ENCODE measurements at places on chromosomes 2 and 18.

DNA sequence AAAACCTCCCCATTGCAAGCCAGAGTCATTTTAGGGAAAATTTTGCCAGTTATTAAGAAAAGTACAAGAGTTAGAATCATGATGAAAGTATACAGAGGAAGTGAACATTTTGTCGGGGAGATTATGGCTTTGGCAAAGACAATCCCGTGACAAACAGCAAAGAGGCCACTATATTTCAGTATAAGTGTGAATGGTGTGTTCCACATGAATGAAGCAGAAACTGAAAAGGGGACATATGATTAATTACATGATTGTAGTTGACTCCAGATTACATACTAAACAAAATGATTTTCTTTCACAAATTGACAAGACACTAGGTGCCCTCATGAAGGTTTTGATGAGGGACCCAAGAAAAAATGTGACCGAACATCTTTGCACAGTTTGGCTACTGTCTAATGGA lies 42.0 kb downstream of the SP140 start:
- DNase-seq: no peak

GRCh38 chr2:2501454-2502200 lies 170.6 kb upstream of the MYT1L start:
- no peak for DNase-seq

- no peak for DNase-seq
These were observed 562.3 kb downstream of the SOX11 start for GRCh38 chr2:6254441-6254840.

DNA sequence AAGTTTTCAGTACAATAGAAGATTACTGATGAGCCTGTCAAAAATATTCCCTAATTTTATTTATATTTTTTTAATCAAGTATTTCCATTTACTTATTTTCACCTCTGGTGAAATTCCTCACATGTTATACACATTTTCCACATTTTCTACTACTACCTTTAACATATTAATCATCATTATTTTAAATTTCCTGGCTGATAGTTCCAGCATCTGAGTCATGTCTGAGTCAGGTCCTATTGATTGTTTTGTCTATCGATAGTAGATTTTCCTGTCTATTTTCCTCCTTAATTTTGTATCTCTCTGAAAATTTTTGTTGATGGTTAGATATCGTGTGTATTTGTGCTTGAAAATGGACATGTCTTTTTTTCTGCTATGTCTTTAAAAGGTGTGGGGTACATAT lies 211.8 kb upstream of the DSEL start:
- DNase-seq: no peak

GRCh38 chr18:79396431-79397246 lies 909 bp downstream of the NFATC1 start:
- DNase-seq: no peak

DNA sequence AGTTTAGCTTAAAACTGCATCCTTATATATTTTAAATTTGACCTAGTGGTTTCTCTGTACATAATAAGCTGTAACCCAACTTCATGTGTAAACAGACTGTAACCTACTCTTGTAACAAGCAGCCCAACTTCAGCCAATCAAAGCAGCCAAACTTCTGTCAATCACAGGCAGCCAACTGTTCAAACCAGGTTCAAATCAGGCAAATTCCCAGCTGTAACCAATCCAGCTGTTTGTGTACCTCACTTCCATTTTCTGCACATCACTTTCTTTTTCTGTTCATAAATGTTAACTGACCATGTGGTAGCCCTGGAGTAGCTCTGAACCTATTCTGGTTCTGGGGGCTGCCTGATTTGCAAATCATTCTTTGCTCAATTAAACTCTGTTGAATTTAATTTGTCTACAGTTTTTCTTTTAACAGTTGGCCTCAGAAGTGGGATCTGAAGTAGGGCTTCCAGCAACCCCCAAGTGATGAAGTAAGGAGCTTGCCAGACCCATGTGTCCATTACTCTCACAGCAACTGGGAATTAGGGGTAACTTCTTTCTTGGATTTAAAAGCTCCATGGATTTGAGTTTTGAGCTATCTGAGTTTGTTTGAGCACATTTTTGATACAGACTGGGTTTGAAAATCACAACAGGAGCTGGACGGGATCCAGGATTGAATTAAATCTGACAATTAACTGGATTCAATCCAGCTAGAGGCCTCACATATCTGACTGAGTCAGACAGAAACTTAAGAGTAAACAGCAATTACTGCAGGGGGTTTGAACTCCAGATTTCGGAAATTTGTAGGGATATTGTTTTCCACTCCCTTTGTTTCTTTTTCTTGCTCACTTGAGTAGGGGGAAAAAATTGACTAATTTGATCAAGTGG lies 1569.7 kb upstream of the SLC39A10 start:
- DNase-seq: no peak

DNA sequence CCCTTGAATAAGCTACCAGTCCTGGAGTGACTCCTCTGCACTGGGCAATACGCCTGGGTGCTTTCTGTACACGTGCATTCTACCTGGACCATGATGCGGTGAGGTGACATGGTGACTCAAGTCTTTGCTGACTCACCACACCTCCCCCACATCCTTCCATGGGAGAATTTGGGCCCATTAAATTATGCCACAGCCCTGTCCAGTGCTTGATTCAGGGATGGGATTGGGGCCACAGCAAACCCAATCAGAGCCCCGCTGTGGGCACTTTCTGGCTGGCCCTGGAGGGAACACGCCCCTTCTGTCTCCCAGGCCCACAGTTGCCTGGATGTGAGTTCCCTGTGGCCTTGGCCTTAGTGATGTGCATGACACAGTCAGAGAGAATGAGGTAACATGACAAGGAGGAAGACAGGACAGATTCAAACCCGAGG lies 86.9 kb downstream of the LRRC30 start:
- DNase-seq: no peak

- DNase-seq: no peak
These were observed 13.7 kb downstream of the RBBP8 start for GRCh38 chr18:22946846-22947245.

DNA sequence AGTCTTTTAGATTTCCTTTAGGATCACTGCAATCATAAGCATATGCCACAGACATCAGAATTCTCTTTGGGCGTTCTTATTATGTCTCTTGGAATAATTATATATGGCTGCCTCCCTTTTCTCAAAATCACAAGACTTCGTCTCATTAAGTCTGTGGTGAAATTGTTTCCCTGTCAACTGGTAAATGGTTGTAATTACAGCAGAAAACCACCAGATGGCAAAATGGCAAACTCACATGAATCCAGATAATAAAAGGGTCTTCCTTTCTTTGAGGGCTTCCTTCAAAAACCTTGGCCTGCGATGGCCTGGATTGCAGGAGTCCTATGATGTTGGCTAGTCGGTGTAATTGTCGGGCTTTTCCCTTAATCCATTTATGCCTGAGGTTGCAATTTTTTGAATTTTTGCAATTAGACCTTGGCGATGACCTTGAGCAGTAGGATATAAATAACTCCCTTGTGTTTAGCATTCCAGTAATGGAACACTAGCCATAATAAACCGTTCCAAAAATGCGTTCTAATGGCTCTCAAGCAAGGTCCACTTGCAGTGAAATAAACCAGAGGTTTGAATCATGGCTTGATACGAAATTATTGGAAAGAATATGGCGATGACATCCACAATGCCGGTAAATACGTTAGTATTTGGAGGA lies 656.4 kb downstream of the MBD2 start:
- no peak for DNase-seq

DNA sequence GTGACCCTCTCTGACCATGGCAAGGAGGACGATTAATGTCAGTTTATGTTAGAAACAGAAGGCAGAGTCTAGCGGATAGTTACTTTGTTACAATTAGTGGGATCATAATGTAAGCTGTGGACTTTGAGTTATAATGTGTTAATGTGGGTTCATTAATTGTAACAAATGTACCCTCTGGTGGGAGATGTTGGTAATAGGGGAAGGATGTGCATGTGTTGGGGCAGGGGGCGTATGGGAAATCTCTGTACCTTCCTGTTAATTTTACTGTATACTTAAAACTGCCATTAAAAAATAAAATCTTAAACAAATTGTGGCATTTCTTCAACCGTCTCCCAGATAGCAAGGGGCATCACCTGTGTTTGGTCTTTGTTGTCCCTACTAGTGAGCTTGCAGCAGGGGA lies 4.8 kb downstream of the UBE2F start:
- no peak for DNase-seq

DNA sequence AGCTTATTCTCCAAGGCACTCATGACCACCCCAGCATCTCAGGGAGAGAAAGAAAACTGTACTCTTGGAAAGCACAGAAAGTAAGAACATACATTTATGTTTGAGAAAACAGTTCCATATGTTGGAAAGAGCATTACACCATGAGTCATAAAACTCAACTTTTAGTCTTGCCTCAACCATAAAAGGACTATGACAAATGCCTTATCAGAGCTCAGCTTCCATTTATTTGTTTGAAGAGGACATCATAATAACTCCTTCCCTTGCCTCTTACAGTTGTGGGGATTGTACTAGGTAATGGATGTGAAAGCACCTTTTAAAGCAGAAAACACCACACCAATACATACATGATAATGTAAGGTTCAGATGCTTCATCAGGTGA lies 370.8 kb downstream of the LNPK start:
- DNase-seq: no peak

GRCh38 chr2:172571245-172571644 lies 15.4 kb downstream of the PDK1 start:
- DNase-seq: no peak

DNA sequence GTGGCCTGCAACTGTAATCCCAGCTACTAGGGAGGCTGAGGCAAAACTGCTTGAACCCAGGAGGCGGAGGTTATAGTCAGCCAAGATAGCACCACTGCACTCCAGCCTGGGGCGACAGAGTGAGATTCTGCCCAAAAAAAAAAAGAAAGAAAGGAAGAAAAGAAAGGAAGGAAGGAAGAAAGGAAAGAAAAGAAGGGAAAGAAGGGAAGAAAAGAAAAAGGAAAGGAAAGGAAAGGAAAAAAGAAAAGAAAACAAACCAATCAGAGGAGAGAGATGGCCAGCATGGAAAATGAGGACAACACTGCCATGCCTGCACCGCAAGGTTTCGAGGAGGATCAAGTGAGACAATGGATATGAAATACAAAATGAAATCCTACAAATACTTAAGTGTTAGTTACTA lies 34.7 kb downstream of the NOL10 start:
- no peak for DNase-seq

GRCh38 chr18:77022116-77022515 lies 110.5 kb downstream of the MBP start:
- no peak for DNase-seq
